ENCODE measurements at places on chromosomes 11 and 22.

DNA sequence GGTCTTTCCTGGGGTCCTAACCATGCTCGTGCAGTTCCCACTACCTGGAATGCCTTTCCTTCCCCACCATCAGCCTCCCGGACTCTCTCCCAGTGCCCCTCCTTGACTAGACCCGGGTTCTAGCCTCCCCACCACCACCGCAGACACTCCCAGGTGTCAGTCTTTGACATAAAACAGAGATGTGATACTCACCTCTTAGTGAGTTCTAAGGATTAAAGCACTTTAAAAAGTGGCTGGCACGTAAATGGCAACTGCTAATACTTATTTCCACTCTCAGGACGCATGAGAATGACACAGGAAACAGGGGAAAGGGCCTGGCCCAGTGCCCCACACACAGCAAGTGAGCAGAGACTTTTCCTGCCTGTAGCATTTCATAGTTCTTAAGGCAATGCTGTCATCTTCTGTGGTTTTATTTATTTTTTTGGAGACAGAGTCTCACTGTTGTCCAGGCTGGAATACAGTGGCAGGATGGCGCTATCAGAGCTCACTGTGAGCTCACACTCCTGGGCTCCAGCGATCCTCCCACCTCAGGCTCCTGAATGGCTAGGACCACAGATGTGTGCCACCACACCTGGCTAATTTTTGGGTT lies 1.9 kb upstream of the SLC25A45 start:
- DNase-seq, result no peak

DNA sequence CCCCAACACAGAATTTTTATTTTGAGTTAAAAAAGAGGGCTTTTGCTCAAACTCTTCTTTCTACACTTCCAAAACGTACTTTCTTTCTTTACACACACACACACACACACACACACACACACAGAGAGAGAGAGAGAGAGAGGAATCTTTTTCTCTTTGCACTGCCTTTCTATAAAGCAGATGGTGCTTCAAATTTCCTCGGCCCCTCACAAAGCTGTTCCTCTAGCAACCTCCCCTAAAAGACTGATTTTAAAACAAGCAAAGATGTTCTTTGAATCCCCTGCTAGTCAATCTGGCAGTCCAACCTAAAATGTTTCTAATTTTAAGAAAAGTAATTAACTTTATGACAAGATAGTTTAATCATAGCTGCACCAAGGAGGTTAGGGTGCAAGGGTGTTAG lies 2.7 kb upstream of the ANO3 start:
- no peak for DNase-seq

DNA sequence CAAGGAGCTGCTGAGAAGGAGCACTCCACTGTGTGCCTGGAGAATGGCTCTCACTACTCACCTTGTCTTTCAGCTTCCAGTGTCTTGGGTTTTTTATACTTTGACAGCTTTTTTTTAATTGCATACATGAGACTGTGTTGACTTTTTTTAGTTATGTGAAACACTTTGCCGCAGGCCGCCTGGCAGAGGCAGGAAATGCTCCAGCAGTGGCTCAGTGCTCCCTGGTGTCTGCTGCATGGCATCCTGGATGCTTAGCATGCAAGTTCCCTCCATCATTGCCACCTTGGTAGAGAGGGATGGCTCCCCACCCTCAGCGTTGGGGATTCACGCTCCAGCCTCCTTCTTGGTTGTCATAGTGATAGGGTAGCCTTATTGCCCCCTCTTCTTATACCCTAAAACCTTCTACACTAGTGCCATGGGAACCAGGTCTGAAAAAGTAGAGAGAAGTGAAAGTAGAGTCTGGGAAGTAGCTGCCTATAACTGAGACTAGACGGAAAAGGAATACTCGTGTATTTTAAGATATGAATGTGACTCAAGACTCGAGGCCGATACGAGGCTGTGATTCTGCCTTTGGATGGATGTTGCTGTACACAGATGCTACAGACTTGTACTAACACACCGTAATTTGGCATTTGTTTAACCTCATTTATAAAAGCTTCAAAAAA lies 72.6 kb downstream of the NCAPD3 start:
- no peak for DNase-seq

- DNase-seq, result no peak
Observed at GRCh38 chr11:13276454-13276831, 1.1 kb upstream of the BMAL1 start.

- DNase-seq, result no peak
Observed at GRCh38 chr11:57349491-57350274, 11.5 kb downstream of the P2RX3 start.

GRCh38 chr22:38012604-38013072 lies 28.3 kb upstream of the SOX10 start:
- DNase-seq, result no peak

- no peak for DNase-seq
Observed at GRCh38 chr11:45179686-45180178, 33.3 kb downstream of the PRDM11 start.

DNA sequence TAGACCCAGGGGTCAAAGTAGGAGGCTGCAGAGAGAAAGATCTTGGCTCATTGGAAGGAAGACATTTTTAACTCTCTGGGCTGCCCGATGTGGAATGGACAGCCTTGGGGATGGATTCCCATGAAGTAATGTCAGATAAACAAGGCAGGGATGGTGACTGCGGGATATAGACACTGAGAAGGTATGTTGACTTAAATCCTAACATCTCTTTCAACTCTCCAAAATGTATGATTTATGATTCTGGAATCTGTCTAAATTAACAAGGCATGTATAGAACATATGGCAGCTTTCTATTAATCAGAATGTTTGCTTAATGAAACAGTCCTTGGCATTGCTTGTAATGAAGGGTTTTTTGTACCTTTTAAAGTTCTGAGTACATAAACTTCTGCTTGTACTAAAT lies 56.1 kb upstream of the VSTM5 start:
- DNase-seq, result no peak

DNA sequence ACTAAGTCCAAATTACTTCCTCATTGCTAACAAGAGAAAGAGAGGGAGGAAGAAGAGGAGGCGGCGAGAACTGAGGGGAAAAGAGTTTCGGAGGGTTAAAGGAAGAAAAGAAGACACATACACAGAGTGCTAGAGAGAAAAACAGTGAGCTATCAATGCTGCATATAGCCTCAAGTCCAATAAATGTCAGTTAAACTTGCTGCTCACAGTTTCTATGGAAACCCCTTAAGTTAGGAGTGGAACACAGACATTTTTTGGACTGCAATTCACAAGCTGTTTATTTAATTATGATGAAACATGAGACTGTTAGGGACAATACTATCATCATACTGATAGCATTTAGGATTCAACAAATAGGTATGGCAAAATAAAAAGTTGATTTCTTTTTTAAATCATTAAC lies 1320.4 kb downstream of the LRRC4C start:
- no peak for DNase-seq

DNA sequence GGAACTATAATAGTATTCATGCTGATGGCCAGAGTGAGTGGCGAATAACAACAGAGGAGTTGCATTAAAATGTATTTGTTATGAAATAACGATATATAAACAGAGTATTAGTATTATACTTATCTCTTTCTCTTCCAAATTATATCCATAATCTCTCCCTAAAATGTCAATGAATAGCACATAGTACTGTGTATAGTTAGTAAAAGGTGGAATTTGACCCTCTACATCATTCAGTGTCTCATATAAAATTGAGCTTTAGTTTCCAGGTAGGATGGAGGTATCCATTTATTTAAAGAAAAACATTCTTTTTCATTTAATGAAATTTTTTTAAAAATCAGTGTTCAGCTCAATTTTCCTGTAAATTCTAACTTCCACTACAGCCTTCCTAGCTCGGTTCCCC lies 34.4 kb upstream of the TECTA start:
- DNase-seq, result no peak

- no peak for DNase-seq
Observed at GRCh38 chr11:57386178-57386940, 4.1 kb downstream of the PRG2 start.

- no peak for DNase-seq
Observed at GRCh38 chr22:37559521-37559900, 769 bp upstream of the CDC42EP1 start.

GRCh38 chr22:20258584-20259326 lies 9.4 kb downstream of the RTN4R start:
- no peak for DNase-seq

DNA sequence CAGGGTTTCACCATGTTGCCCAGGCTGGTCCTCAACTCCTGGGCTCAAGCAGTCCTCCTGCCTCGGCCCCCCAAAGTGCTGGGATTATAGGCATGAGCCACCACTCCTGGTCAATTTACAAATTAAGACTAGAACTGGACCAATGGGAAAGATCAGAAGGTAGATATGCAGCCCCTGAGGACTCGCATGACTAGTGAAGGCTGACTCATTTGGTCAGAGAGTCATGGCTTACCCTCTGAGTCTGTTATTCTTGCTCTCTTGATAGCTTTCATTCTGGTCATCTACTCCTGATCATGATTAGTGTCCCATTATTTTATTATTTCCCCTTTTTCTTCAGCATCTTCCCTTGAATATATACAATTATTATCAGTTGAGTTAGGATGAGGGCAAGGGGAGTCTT lies 2.7 kb upstream of the LDHAL6A start:
- DNase-seq, result peak; percentile 4

Measured in retinal pigment epithelial cell (primary cell).